ENCODE measurements at places on chromosomes 12 and 14.
A peak's percentile ranks its signal among the peaks of the same experiment; 100 is the strongest.

DNA sequence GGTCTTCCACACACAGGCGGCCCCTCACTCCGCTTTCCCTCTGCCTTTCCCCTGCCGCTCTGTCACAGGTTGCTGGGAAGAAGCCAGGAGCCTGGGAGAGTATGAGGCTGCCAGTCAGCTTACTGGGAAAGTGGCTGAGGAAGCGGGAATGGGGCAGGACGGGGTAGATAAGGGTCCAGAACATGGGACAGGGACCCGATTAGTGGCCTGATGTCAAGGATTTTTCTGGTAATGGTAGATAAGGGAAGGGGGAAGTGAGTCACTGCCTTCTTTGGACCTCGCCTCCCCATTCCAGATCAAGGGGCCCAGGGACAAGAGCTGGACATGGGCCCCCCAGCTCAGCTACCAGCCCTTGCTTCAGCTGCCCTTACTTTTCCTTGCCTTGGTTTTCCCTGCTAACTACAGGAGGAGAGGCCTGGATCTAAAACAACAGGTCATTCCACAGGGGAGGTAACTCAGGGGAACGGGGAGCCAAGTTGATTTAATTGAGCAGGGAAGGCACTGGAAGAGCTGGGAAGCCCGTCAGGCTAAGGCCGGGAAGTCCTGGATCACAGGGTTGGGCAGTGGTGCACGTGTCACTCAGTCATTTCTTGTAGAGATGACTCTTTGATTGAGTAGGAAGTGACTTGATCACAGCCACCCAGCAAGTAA is 3.5 kb upstream of the LPAR5 start:
- no peak for DNase-seq

- DNase-seq: no peak
Observed at GRCh38 chr14:23171222-23171975, 12.1 kb downstream of the SLC7A8 start.

DNA sequence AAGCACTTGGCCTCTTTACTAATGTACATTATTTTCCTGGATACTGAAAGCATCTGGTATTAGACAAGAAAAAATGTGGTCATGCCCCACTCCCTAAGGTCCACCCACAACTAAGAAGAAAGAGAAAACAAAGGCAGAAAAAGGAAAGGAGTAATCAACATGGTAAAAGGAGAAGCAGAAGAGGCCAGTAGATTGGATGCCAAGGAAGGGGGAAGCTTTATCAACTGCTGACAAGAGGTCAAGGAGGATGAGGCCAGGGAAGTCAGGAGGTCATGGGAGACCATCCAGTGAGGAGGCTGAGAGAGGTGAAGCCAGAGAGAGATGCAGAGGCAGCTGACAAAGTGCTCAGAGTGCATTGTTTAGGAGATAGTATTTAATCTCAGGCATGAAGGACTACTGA is 383.5 kb downstream of the ZFP36L1 start:
- no peak for DNase-seq

GRCh38 chr14:85822236-85822635 is 292.3 kb downstream of the FLRT2 start:
- DNase-seq: no peak

- DNase-seq: no peak
Observed at GRCh38 chr12:14854586-14855183, 11.4 kb upstream of the ART4 start.

DNA sequence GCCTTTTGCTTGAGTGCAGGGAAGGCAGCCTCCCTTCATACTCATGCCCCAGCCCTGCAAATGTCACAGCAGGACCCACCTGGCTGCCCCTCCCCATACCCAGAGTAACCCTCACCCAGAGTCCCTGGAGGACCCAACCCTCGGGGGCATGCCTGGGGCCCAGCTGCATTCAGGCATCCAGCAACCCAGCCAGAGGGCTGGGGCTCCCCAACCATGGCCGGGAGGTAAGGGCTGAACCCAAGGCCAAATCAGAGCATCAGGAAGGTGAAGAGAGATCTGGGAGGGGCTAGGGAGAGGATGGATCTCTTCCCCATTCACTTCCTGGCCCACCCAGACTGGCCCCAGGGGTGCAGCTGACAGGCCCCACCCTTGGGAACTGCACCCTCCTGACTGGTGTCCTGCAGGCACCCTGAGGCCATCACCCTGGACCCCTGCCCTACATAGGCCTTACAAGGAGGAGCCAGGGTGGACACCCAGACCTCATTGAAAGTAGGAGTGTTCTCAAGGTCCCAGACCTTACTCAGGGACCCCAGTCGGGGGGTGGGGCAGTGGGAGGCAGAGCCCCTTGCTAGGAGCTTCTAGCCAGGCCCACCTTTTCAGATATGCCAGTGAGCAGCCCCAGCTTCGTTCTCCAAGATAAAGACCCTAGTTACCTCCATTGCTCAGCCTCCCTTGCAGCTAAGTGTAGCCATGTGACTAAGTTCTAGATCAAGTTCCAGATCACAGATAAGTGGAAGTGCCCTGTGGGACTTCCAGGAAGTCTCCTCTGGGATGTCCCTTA is 849 bp upstream of the PLD4 start:
- no peak for DNase-seq

DNA sequence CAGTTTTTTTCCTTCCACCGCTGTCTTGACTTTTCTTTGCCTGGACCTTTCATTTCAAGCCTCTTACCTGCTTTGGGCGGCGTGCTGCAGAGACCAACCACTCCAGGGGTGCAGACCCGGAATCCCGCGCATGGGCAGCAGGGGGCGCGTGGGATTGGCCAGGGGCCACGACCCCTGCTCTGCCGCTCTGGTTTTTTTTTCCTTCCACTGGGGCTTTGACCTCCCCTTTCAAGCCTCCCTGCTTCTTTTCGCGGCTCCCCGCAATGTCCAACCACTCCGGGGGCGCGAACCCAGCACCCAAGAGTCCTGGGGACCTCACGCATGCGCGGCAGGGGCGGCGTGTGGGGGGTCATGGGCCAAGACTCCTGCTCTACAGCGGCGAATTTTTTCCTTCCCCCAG is 325.1 kb downstream of the ALG10 start:
- no peak for DNase-seq

DNA sequence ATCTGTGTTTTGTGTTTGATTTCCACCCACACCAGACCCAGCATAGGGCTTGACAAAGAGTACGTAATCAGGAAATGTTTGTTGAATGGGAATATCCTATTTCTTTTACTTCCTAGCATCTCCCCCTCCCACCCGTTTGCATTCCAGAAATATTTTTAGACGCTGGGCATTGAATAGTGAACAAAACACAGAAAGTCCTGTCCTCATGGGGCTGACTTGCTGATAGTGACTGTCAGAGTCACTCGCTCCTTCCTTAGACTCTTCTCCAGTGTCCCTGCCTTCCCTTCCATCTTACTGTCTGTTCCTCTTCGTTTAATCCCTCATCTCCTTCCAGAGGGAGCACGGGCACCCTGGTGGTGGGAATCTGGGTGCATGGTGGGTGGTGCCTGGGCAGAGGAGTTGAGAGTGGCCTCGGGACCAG is 53.6 kb downstream of the SLC25A47 start:
- DNase-seq: no peak

DNA sequence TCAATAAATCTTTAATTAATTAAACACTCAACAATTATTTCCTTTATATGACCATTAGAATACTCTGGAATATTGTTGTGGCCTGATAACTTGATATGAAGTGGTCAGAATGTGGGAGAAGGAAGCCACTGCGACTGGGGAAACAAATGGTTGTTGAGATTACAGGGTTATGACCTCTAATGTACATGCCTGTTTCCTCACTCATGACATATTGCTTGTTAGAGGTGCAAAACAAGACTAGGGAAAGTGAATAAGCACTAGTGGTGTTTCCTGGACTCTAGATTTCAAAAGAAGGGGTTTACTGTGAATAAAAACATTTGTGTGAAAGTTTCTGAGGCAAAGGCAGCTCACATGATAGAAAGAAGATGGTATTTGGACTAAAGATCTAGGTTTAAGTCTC is 53.3 kb downstream of the STAB2 start:
- DNase-seq: no peak

DNA sequence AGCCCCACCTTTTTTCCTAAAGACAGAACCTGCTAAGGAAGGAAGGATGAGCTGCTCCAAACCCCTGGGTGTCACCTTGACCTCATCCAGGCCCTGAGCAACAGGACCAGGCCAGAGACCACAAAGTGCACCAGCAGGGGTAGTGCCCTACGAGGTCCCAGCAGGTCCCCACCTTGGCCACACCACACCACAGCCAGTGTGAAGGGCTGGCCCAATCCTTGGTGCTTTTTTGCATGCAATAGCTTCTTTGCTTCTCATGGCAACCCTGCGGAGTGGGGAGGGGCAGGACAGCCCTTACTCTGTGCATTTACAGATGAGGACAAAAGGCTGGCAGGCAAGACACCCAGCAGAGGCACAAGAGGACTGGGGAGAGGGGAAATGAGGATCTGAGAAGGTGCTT is 352.6 kb downstream of the BCL11B start:
- no peak for DNase-seq

- no peak for DNase-seq
Observed at GRCh38 chr12:124678421-124678893, 111.0 kb upstream of the NCOR2 start.

- DNase-seq: no peak
Observed at GRCh38 chr14:92651758-92652406, 96.5 kb downstream of the LGMN start.

DNA sequence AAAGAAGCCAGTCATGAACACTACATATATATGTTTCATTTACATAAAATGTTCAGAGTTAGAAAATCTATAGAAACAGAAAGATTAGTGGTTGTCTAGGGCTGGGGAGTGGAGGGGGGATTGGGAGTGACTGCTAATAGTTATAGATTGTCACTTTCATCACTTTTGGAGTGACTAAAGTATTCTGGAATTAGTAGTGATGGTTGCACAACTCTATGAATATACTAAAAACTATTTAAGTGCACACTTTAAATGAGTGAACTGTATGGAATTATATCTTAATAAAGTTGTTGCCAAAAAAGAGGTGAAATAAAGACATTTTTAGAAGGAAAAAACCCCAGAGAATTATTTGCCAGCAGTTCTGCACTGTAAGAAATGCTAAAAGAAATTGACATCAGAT is 9.5 kb downstream of the CATSPERB start:
- no peak for DNase-seq

DNA sequence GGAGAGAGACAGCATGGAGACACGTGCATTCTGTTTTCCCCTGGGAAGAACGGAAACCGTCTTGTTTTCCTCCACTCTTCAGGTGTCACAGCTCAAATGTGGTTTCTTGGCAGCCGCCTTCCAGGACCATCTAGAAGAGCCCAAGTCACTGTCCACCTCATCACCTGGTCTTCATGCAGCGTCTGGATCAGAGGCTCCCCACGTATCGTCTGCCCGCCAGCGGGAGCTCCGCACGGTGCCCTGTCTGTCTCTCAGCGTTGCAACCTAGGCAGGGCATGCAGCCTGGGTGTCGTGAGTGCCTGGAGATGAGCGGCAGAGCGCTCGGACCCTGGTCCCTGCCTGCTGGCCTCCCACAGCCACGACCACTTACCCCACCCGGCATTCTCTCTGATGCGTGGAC is 117.5 kb downstream of the PIWIL1 start:
- DNase-seq: no peak

GRCh38 chr14:62532181-62532580 is 513.1 kb downstream of the KCNH5 start:
- no peak for DNase-seq

GRCh38 chr12:44930972-44931600 is 55.0 kb upstream of the NELL2 start:
- no peak for DNase-seq

- no peak for DNase-seq
Observed at GRCh38 chr12:3214526-3215365, 137.6 kb downstream of the TSPAN9 start.

DNA sequence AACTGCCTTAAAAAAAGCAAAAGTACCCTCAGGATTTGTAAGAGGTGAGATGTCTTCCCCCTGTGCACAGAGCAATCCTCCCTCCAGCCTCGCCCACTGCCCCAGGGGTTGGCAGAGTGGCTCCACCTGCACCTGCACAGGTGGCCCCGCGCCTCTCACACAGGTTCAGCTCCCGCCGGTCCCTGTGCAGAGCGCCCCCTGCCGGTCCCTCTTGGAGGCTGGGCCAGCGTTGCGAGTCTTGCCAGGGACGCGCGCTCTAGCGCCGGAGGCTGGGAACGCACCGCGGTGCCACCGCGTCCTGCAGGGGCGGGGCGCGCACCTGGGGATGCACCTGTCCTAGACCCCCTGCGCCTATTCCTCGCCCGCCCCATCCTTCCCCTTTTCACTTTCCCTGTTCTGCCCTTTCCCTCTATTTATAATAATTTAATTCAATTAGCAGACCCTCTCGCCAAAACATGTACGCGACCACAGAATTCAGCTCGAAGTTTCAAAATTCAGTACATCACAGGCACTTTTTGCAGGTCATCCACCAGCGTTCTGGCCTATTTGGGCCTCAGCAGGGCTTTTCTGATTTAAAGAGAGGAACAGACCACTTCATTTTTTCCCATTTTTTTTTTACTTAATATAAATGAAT is 618.6 kb downstream of the AACS start:
- no peak for DNase-seq

- no peak for DNase-seq
Observed at GRCh38 chr14:63308723-63309317, 9.9 kb downstream of the GPHB5 start.

DNA sequence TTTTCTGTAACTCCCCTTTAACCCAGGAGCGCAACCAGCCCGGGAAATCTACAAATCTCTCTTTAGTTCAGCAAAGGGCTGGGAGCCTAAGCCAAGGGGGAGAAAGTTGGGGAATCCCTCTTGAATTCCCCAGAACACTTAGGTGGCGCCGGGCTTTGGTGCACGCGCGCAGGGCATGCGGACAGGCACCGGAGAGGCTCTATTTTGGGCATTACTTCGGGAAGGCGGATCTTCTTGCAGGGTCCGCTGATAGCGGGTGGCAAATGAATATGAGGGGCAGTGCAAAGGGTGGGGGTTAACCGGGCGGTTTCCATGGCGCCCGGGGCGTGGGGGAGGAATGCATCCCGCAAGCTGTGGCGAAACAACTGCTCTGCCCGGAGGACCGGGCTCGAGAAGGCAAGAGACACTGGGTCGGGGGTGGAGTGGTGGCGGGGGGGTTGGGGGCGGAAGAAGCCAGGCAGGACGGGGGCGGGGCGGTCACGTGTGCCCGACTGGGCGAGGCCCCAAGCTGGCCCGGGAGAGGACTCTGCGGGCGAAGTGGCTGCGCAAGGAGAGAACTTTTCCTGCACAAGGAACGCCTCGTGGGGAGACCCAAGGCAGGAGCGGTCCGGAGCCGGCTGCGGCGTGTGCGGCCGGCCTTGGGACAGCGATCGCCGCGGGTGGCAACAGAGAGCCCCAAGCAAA is at the start of gene FLVCR2:
TSS of gene FLVCR2 (plus strand) at position 519 of the 684 bp plus-strand sequence. CDS start 353 bp downstream, outside the sequence.
- peak; percentile 24 for DNase-seq

GRCh38 chr14:65961004-65961403 is 525.2 kb upstream of the CCDC196 start:
- peak; percentile 40 for DNase-seq

DNA sequence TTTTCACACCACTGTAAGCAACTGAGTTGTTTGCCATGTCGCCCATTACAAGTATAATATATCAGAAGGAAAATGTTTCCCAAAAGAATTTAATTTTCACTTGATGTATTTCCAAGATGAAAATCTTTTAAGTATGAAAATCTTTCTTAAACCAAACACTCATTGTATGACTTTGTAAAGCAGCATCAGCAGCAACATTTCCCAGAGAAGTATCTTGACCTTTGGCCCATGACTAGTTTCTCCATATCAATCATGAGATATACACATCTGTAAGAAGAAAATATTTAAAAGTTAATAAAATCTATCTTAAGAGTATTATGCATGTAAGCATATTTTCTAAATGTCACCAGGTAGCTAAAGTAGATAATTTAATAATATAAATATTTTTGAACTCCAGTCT is 52.8 kb downstream of the ATP2B1 start:
- DNase-seq: no peak

All from stimulated activated CD8-positive, alpha-beta memory T cell treated with anti-CD3 and anti-CD28 coated beads, Interleukin-4, amount 100 ng/mL, for 1 hour (primary cell).